NCI-H2081 (cell line): ENCODE measurements at places on chromosomes 6 and 20.

DNA sequence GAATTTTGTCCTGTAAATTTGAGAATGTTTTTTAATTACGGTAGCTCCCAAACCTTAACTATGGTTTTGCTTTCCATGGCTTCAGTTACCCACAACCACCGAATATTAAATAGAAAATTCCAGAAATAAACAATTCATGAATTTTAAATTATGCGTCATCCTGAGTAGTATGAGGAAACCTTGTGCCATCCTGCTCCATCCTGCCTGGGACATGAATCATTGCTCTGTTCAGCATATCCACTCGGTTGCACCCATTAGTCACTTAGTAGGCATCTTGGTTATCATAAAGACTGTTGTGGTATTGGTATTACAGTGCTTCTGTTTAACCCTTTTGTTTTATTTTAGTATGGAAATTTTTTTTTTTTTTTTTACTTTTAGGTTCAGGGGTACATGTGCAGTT is 39.7 kb downstream of the KCNS1 start:
- no peak for DNase-seq

- DNase-seq, result no peak
These were observed 78.6 kb downstream of the TPBG start for GRCh38 chr6:82442061-82442719.

- no peak for DNase-seq
These were observed 663 bp downstream of the LST1 start for GRCh38 chr6:31586599-31587281.

GRCh38 chr6:158662954-158663624 is 13.2 kb downstream of the SYTL3 start:
- peak; percentile 70 for DNase-seq

GRCh38 chr20:10432079-10432478 is 1.9 kb downstream of the MKKS start:
- DNase-seq, result no peak

DNA sequence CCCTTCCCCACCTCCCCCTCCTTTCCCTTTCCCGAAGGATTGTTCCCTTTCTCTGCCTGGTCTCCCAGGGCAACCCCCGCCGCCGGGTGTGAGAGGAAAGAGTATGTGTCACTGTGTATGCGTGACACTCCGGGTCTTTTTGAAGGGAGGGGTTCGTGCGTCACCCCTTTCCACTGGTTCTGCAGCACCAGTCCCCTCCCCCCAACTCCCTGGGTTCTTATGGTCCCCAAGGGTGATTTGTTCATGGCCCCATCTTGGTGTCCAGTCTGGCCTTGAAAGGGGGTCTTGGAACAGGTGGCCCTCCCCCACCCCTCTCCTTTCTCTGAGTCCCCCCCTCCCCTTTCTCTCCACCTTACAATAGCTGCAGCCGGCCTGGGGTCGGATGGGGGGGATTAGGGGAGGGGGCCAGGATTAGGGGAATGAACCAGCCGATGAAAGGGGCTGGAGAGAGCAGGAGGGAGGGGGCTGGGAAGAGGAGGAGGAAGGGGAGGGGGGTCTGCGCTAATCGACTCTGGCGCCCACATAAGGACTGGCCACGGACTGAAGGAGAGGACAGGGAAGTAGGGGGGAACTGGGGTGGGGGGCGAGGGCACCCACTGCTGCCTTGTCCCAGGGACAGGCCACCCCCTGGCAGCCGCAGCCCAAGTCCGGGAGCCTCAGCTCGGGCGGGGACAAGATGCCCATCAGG is 1.3 kb upstream of the RING1 start:
- DNase-seq, result no peak

GRCh38 chr20:31863296-31864085 is 6.8 kb downstream of the DUSP15 start:
- DNase-seq, result no peak

GRCh38 chr6:35706468-35706867 is 17.8 kb upstream of the FKBP5 start:
- DNase-seq, result no peak

DNA sequence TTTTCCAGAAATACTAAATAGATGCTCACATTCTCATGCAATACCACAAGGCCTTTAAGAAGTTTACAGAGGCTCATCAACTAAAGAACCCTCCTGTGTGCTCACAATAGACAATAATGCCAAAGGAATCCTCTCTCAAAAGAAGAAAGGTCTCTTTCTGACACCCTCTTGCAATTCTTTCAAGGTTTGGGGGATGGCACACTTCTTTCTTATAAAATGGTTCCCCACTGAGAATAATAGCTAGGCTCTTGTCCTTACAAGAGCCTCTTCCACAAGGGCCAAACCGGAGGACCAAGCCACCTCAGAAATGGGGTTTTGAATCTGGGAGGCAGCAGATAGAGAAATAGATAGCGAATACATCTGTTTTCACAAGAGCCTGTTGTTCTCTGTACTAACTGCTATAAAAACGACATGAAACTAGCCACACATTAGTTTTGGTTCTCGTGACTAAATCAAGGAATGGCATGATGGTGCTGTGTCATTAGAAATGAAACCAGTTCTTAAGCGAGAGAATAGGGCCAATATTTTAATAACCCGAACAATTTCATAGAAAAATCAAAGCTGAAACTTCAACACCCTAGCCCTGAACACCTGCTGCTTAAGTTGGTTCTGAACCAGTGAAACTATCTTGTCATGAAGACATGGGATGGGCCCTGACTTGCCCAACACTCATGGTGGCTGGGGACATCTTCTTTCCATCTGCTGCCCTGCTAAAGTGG is 81.1 kb downstream of the PRDM1 start:
- DNase-seq, result no peak
